ENCODE measurements at places on chromosomes 5 and 9.
A peak's percentile ranks its signal among the peaks of the same experiment; 100 is the strongest.

DNA sequence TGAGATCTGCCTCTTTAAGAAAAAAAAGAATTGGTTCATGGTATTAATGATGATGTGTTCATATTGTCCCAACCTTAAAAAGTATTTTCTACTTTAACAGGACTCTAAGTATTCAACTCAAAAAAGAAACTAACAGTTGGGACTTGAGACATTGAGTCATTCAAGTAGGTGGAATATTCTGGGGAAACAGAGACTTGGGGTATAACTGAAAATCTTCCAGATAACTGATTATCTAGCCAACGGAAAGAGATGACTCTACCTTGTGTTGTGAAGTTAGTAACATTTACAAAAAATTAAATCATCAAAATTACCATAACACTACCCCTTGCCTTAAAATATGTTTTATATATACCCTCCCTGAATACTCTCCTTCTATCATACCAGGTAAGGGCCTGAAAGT is 19.1 kb downstream of the OXCT1 start:
- DNase-seq = no peak

DNA sequence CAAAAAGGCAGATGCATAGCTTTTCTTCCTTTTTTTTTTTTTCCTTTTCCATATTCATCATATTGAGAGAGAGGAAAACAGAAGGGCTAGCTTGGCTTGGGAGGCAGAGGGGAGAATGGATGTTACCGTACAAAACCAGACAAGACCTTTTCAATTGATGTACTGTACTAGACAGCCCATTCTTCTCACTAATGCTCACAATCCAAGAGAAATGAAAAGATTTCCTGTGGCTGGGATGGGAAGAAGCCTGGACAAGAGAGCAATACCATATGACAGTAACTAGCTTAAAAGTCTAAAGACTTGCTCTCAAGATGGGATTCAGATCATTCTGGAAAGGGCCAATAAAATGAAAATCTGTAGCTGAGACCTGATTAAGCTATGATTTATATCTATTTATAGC is 3.4 kb downstream of the CEMIP2 start:
- DNase-seq = no peak

DNA sequence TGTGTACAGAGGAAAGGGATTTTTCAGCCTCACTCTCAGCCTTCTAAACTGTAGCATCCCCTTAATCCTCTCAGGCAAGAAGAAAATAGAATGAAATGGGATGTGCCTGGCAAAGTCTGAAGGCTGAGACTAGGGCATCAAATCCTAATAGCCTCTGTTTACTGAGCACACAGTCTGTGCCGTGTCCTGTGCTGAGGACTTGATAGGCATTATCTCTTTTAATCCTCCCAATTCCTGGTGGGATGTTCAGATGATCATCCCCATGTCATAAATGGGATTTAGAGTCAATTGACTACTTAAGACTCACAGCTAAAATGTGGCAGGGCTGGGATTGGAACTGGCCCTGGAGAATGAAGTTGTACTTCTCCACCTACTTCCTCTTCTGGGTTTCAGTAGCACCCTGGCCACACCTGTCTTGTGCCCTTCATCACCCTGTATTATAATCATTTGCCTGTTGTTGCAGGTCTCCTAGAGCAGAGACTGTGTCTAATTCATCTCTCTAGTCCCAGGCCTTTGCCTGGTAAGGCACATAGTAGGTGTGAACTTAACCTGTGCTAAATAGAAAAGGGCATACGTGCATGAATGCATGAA is 81.0 kb downstream of the WWC1 start:
- DNase-seq = no peak

DNA sequence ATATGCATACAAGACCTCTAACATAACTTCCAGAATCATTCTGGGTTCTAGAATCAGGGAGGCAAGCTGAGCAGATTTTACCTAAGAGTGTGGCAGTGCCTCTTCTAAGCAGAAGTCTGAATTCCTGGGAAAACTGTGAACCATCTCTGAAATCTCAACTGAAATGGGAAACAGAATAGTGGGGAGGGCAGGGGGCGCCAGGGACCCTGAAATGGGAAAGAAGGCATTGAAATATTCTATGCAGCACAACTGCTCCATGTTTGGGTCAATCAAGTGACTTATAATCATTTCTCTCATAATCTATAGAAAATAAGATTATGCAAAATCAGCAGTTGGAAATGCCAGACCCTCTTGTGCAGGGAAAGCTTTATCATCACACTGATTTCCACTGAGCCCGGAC is 156.1 kb downstream of the EBF1 start:
- DNase-seq = no peak

DNA sequence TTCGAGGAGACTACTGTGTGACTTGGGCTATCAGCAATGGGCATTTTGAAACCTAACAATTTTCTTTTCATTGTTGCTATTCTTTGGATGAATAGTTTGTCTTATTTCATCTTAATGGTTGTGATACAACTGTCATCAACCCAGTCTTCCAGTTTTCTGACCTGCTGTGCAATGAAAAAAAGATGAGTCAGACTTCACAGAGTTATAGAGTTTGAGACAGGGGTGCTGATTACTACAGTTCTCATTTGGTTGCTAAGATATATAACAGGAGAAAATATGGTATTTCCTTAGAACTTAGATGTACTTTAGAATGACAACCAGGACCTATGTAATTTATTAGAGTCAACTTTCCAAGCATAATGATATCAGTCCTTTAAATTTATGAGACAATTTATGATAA is 564.4 kb upstream of the NUDT12 start:
- no peak for DNase-seq

DNA sequence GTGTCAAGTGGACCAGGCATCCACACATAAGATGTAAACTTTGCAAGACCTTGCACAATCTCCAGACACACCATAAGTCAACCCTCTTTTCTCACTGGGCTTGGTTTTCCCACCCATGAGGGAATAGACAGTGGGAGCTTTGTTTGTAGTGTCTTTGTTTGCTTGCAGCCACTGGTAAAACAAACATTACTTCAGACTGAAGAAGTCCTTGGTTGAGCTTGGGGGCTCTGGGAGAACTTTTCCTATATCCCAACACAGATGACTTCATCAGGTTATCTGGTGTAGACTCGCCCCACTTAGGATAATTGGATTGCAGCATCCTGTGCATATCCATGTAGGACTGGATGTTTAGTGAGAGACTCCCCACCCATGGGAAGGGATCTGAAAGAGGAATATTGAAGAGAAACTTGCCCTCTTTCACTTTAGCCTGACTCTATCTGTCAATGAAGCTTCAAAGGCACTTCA is 11.5 kb upstream of the ADGRV1 start:
- DNase-seq = no peak

GRCh38 chr5:164561933-164562872 is 1056.8 kb downstream of the MAT2B start:
- DNase-seq = no peak

DNA sequence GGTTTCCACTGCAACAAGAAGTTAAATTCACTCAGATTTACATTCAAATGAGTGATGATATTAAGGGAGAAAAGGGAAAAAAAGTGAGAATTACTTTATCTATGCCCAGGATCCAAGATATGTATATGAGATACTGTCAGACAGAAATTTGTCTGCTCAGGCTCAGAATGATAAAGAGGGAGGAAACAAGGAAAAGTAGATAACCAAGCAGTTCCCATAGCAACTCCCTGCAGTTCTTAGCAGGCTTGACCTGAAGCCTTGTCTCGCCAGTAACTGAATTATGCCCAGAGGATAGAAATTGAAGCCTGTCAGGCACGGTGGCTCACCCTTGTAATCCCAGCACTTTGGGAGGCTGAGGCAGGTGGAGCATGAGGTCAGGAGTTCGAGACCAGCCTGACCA is 304.4 kb downstream of the TLE1 start:
- no peak for DNase-seq

DNA sequence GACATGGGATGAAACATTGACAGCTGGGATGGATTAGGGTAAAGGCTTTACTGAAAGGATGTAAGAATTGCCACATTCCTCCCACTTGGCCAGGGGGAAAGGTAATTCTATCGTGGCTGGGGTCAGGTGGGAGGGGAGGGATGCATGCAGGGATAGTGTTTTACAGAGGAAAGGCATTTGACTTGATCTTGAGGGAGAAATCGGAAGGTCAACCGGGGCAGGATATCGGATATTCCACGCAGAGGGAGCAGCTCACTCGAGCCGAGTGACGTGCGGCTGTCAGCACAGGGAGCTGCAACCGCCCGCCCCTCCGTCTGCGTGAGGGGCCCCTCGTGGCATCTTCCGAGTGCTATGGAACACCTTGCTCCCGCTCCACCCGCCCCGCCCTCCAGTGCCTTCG is 63.4 kb upstream of the ADAMTS2 start:
- no peak for DNase-seq

DNA sequence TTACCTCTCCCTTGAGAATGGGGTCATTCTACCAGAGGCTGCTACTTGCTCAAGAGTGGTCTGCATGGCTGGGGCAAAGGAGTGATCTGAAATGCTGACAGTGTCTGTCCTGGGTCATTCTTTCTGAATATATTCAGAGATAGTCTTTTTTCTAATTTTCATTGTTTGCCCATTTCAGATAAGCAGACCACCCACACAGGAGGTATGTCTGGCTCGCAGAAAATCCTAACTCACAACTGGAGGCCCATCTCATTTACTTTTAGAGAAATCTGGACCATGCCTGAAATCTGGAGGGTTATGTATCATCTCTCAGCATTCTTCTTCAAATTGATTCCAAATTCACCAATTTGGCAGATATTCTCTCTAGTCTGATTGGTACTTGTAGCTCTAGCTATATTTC is 227.6 kb downstream of the SEC61B start:
- DNase-seq = no peak

GRCh38 chr5:149680810-149681221 is 49.3 kb upstream of the PPARGC1B start:
- no peak for DNase-seq

GRCh38 chr5:91668261-91668660 is 285.1 kb upstream of the ARRDC3 start:
- DNase-seq = no peak

DNA sequence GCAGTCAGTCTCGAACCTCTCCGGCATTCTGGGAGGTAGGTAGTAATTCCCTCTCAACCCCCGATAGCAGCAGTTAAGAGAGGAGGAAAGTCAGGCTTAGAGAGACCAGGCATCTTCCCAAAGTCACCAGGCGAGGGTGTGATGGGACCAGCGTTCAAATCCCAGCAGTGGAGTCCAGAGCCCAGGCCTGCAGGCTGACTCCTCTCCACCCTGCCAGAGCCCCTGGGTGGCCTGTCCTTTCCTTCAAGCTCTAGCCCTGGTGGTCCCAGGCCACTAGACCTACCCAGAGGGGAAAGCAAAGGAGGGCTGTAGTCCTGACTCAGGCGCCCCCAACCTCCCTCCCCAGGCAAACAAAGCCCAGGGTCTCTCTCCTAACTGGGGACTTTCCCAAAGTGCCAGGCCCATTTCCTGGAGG is 4.2 kb upstream of the NR5A1 start:
- peak; percentile 15 for DNase-seq

GRCh38 chr5:132971483-132972435 is 8.3 kb upstream of the AFF4 start:
- DNase-seq = peak; percentile 25

- DNase-seq = no peak
These were observed 26.9 kb upstream of the GALNT10 start for GRCh38 chr5:154163327-154164248.

DNA sequence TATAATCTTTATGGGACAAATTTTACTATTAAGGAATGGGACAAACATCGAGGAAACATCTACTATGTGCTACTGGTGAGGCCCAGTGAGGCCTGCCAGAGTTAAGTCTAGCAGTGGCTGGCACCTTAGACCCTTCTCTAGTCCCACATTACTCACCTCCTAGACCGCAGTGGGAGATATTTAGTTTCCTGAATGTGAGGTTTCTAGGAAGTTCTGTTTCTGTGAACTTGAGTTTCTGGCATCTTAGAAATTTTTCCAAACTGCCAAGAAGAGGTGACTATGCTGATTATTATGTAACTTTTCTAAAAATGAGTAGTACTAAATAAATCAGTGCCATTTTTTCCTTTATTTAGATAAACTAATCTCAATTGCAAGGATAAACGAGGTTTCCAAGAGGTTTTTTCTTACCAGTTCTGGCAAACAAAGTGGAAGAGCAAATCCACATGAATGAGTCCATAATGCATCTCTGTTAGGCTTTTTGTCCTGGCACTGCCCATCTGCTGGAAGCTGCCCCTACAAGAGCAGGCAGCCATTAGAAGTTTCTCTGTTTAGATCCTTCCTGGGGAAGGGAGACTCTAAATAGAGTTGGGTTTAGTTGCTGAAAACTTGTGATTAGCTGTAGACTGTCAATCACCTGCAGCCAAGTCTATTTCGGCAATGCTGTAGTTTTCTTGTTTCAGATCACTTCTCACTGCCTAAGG is 348.7 kb downstream of the MAN2A1 start:
- DNase-seq = no peak
